ENCODE measurements at places on chromosomes 7 and 10.

- DNase-seq: no peak
Measured at GRCh38 chr7:97503367-97504094, 228.4 kb upstream of the TAC1 start.

- DNase-seq: no peak
Measured at GRCh38 chr10:110073896-110074295, 66.1 kb downstream of the ADD3 start.

GRCh38 chr10:103109821-103110220 lies 83.3 kb downstream of the NT5C2 start:
- DNase-seq: no peak

- no peak for DNase-seq
Measured at GRCh38 chr10:45461034-45461433, 87.0 kb downstream of the ALOX5 start.

- no peak for DNase-seq
Measured at GRCh38 chr10:74624501-74624900, 201.9 kb upstream of the KAT6B start.

GRCh38 chr10:119025336-119025735 lies 4.2 kb upstream of the NANOS1 start:
- DNase-seq: peak; percentile 63

GRCh38 chr7:86644282-86645224 lies 844 bp downstream of the GRM3 start:
- no peak for DNase-seq

GRCh38 chr10:132106431-132106830 lies 40.7 kb downstream of the JAKMIP3 start:
- no peak for DNase-seq

- DNase-seq: peak; percentile 12
Measured at GRCh38 chr10:62650411-62650810, 154.1 kb upstream of the ADO start.

GRCh38 chr7:54995610-54996363 lies 23.0 kb upstream of the EGFR start:
- peak; percentile 94 for DNase-seq

DNA sequence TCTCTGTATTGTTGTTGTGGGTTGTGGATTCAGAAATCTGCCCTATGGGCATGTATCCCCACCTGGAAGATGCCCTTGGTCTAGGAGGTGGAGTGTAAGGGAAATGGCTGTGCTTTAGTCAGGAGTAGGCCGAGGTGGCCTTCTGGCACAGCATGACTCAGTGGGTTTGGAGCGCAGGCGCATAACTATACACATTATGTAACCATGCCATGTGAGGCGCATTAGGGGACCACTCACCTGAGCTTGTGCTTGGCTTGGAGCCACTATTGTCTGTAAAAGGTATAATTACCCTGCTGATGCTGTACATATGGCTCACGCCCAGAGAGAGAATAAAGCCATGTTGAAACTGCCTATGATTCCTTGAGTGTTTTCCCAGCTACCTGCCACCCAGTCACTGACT lies 20.6 kb upstream of the ADAMTS14 start:
- peak; percentile 46 for DNase-seq

DNA sequence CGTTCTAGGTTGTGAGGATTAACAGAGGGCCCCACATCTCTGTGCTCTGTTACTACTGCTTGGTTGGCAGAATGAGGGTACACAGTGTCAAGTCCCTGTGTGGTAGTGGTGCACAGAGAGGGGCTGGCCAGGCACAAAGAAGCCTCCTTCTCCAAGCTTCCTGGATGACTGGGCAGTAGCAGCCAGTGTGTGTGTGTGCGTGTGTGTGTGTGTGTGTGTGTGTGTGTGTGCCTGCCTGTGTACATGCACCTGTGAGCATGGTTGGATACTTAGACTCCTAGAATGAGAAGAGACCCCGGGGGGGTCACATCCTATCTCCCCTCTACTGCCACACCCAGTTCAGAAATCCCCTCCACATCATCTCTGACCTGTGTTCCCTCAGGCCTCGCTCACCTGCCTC lies 146.7 kb upstream of the UNC5B start:
- no peak for DNase-seq

Measured in bronchial epithelial cell (primary cell).